ENCODE measurements at places on chromosomes 2 and 18. TPM values are rescaled to one million over a fixed set of nuclear protein-coding genes. Genes with fewer than 3 reads are reported as not detected.

The CAPN14 gene
- total RNA-seq, result 0.26 TPM

The FOXI3 gene
- not detected for total RNA-seq

DNA sequence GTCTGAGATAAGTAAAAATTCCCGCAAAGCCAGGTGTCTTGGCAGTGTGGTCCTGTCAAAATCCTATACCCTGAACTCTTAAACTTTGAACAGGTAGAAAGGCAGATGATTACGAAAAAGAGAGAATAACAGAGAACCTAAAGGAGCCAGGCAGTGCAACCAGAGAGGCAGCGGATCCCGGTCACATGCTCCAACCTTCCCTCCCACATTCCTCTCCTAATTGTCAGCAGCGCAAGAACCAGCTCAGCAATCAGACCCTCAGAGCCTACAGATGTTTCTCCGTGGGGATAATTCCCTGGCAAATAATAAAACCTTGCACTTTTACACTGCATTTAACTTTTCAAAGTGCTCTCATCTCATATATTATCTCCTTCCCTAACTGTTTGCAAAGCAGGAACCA, 124.8 kb downstream of the EPHA4 start:
- H3K4me3 ChIP-seq, result no peak overlapping the region
- DNase-seq, result no peak
- H3K27ac ChIP-seq, result no peak overlapping the region
- peaks cover 8% of the 10 kb centered on the region for H3K4me1 ChIP-seq

GRCh38 chr18:62981566-62981965, 266.2 kb downstream of the PHLPP1 start:
- no peak for DNase-seq
- H3K36me3 ChIP-seq, result peaks cover 14% of the 10 kb centered on the region
- no peak overlapping the region for H3K27ac ChIP-seq
- H3K27me3 ChIP-seq, result no peaks in the 10 kb centered on the region
- H3K4me1 ChIP-seq, result peaks cover 32% of the 10 kb centered on the region
- no peak overlapping the region for H3K4me3 ChIP-seq

GRCh38 chr2:85949280-85949679, 60.5 kb upstream of the ST3GAL5 start:
- peak overlapping the region; percentile 45 for H3K27ac ChIP-seq
- peaks cover 18% of the 10 kb centered on the region for H3K4me1 ChIP-seq
- H3K27me3 ChIP-seq, result no peaks in the 10 kb centered on the region
